ENCODE measurements at places on chromosomes 7 and 10.

GRCh38 chr10:54826994-54827560 lies 26.0 kb upstream of the PCDH15 start:
- no peak for DNase-seq

GRCh38 chr10:76045174-76045573 lies 613.8 kb downstream of the LRMDA start:
- no peak for DNase-seq

GRCh38 chr7:157503229-157503628 lies 166.4 kb downstream of the DNAJB6 start:
- DNase-seq, result no peak

GRCh38 chr7:4661871-4662270 lies 20.2 kb upstream of the FOXK1 start:
- no peak for DNase-seq

GRCh38 chr10:71627956-71628355 lies 91.6 kb downstream of the C10orf105 start:
- DNase-seq, result no peak

GRCh38 chr10:125006921-125007426 lies 65.1 kb downstream of the ZRANB1 start:
- DNase-seq, result no peak

DNA sequence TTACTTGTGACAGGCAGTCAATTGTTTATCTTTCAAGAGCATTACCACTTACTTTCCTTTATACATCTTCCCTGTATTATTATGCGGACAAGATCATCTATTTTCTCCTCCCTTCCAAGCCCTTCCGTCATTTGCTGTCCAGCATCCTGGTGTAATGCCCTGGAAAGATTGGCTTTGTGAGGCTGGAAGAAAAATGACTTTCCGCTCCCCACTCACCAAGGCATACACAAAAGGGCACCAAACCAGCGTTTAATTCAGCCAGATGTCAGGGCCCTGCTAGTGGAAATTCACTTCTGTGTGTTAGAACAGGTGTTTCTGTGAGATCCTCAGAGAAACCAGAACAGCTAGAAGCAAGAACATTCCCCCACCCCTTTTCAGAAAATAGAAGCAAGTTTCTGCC lies 128.1 kb upstream of the NANOS1 start:
- DNase-seq, result no peak

DNA sequence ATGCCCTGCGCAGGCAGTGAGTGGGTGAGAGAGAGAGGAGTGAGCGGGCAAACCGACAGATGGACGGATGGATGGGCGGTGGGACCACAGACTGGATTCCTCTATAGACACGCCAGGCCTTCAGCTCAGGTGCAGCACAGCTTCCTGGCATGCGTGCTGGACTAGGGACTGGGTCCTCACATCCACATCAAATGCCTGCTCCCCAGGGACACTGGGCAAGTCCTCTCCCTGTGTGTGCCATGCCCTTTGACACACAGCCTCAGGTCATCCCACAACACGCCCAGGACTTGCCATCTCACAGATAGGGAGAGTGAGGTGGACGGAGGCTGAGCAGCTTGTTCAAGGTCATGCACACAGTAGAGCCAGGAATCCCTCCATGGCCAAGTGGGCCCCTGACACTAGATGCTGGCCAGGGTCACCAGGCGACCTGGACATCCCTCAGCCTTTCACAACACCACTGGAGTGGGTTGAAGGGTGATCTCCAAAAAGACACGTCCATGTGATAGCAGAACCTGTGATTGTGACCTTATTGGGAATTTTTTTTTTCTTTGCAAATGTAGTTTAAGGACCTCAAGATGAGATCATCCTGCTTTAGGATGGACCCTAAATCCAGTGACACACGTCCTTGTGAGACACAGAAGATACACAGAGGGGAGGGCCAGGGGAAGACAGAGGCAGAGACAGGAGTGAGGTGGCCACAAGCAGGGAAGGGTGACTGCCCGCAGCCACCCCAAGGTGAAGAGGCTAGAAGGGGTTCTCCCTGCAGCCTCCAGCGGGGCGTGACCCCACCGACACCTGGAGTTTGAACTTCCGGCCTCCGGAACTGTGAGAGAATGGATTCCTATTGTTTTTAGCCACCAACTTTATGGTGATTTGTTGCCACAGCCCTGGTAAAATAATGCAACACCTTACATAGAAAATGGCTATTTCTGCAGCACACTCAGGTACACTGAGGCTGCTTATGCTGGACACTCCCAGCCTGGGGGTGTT lies 155.0 kb upstream of the CHST15 start:
- no peak for DNase-seq

DNA sequence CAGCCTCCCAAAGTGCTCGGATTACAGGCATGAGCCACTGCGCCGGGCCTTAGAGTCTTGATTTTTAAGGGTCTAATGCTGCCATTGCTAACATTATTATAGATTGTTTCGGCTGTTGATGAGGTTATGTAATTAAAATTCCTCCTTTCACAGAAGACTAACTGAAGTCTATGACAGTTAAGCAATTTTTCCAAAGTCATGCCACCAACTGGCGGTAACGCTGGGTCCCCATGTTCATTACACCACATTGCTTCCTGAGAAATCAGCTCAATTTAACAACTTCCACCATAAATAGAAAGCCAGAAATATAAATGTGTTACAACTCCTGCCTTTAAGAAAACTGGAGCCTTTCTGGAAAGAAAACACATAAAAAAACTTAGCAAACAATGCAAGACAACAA lies 3.5 kb downstream of the ERLIN1 start:
- DNase-seq, result no peak

DNA sequence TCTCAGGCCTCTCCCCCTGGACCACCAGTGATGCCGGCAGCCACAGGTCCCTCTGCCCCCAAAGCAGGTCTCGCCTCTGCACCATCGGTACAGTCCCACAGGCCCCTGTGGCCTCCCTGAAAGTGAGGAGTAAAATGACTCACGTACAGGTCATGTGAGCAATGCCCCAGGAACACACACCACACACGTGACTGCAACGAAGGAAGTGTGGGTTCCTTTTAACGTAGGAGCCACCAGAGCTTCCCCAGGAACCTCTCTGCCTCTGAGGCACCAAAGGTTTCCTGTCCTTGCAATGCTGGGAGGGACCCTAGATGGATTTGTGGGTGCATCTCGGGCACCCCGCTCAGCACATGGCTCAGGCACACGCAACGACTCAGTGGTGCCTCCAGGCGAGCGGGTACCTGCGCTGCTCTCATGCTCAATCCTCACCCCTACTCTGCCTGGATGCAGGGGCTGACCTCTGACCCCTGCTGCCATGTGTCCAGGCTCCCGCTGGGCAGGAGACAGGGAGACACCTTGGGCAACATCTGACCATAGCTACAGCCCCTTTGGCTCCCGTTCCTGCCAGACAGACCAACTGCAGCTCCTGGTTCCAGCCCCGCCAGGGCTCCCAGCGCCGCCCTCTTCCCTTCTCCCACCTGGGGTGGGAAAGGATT lies 120.7 kb downstream of the PRKAG2 start:
- DNase-seq, result peak; percentile 66

- DNase-seq, result no peak
These were observed 80.2 kb downstream of the SORBS1 start for GRCh38 chr10:95480901-95481491.

Data from activated CD4-positive, alpha-beta T cell treated with anti-CD3 and anti-CD28 coated beads, Interleukin-2, amount 50 U/mL, for 48 hours (primary cell).